CD4-positive, alpha-beta T cell treated with Interleukin-21 for 1 hour (primary cell): ENCODE measurements at places on chromosomes 1 and 21.

DNA sequence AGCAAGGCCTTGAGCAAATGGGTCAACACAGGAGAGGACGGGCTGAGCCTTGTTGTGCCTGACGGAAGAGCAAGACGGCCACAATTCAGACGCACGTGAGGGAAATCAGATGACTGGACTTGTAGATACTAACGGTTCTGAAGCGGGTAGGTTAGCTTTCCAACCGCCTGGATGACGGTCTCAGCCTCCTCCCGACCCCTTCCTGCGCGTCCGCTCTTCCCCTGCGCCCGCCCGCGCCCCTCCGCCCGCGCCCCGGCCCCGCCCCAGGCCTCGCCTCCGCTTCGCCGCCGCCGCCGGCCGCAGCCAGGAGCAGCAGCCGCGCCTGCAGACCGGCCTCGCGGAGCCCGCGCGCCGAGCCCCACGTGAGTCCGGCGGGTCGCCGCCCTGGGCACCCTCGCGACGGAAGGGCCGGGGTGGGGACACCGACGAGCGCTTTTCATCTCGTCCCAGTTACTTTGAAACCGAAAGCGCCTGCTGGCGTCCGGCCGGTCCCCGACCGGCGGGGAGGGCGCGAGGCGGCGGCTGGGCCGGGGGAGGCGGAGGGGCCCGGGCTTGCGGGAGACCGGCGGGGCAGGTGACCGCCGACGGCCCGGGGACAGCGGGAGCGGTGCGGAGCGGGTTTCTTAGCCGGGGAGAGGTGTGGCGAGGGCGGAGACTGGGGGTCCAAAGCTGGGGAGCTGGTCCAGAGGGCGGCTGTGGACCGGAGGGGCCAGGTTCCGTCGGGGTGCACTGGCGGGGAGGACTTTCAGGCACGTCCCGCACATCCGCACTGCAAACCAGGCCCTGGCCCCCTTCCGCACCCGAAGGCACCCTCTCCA, at the start of gene TRAF5:
TSS of gene TRAF5 (plus strand) at position 306 of the 818 bp plus-strand sequence. CDS start 26,407 bp downstream, outside the sequence.
- peak; percentile 56 for DNase-seq

GRCh38 chr1:17397910-17398695, 26.1 kb downstream of the PADI6 start:
- DNase-seq, result no peak

- no peak for DNase-seq
Measured at GRCh38 chr1:173275496-173275895, 68.4 kb upstream of the TNFSF4 start.

DNA sequence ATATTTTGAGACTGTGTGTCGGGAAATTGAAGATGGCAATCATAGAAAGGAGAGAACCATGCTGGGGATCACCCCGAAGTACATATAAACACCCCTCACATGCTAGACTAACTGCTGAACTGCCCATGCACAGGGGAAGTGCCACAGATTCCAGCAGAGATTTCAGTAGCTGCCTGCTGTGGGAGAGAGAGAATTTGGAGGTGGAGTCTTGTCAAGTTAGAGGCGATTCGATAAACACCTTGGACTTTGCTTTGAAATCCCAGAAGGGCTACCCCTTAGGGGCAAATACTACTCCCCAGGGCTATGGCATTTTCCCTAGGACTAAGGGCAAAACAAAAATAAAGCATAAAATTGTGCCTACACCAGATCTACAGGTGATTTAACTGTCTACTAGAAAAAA, 103.3 kb downstream of the PEX14 start:
- no peak for DNase-seq

- DNase-seq, result no peak
Measured at GRCh38 chr1:195495720-195496635, 1112.3 kb downstream of the KCNT2 start.
